HFFc6 (cell line): ENCODE measurements at places on chromosomes 2 and 18.

- DNase-seq = no peak
Measured at GRCh38 chr2:140861666-140862065, 1269.2 kb downstream of the LRP1B start.

DNA sequence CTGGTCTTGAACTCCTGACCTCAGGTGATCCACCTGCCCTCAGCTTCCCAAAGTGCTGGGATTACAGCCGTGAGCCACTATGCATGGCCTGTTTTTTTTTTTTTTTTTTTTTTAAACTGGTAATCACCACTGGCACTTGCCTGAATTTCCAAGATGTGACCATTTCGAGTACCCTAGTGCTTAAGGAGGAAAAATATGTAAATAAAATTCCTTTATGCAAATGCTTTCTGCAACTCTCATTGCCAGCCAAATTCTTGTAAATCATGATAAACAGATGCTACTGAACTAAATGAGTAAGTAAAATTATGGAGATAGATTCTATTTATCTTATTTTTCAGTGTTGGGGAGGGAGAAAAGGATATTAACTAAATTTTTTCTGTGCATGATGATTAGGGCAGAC, 18.6 kb downstream of the CDCA7 start:
- DNase-seq = no peak

GRCh38 chr2:219331560-219332213, 857 bp downstream of the RESP18 start:
- no peak for DNase-seq

- no peak for DNase-seq
Measured at GRCh38 chr2:127877626-127878025, 8.1 kb downstream of the AMMECR1L start.

- no peak for DNase-seq
Measured at GRCh38 chr2:28268386-28268785, 124.3 kb upstream of the FOSL2 start.

DNA sequence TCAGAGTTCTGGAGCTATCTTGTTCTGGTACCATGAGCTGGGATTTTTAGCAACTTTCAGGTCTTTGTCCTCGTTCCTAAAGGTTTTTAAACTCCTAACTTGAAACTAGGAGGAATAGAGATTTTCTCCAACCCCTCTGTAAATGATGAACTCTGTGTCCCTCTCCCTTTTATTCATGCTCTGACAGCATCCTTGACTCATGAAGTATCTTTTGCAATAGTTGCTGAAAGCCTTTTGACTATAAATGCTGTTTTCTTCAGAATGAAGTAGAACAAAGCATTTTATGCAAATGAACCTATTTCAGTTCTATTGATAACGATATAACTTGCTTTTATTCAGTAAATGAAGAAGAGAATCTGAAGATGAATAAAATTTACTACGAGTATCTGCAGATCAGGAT, 17.0 kb upstream of the MAPRE2 start:
- no peak for DNase-seq

DNA sequence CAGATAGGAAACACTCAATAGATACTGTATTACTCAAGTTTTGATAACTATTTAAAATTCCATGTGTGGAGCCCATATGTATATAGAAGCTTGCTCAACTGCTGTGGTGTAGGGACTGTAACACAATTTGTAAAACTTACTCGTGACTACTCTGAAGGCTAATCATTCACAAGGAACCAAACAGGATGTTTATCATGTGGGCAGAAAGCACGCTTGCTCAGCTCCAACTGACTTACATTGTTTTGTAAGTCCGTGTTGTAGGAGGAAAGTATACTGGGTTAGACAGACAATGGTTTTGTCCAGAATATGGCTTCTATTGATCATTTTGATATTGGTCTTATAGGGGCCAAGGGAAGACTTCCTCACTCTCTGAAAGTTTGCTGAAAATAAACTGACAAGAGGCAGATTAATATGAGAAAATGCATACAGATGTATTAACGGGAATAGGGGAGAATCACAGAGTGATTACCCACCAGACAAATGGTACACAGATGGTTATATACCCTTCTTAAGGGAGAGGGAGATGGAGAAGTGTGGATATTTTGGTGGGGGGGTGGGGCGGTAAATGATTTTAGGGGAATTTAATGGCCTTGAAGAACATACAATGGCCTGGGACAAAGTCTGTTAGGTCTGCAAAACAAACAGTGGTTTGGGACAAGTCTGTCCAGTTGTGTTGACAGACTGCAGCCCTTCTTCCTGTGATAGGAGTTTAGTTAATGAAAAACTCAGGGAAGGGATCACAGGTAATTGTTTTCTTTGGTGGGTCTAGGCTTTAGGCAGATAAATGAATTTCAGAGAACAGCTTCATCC, 259.3 kb upstream of the SP5 start:
- DNase-seq = no peak
